ENCODE measurements at places on chromosomes 16 and 17.

DNA sequence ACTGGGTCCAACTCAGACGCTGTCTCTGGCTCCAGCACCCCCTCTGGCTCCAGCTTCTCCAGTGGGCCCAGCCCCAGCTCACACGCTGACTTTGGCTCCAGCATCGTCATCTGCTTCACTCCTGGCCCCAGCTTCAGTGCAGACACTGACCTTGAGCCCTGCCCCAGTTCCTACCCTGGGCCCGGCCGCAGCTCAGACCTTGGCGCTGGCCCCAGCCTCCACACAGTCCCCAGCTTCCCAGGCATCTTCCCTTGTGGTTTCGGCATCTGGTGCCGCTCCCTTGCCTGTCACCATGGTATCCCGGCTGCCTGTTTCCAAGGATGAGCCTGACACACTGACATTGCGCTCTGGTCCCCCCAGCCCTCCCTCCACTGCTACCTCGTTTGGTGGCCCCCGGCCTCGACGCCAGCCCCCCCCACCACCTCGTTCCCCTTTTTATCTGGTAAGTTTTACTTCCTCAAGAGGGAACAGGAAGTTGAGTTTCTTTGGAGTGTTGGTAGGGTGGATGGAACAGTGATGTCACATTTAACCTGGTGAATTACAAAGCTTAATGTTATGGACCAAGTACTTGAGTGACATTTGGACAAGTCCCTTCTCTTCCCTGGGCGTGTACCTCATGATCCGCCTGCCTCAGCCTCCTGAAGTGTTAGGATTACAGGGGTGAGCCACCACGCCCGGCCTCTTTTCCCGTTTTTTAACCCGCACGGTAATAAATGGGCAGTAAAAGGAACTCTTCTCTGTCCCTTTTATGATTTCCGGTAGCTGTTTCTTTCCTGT is 23.4 kb upstream of the PHKG2 start:
- DNase-seq: no peak

GRCh38 chr17:20706751-20707373 is 127.3 kb downstream of the CDRT15L2 start:
- DNase-seq: no peak

GRCh38 chr16:2212362-2213324 is 2.0 kb upstream of the BRICD5 start:
- DNase-seq: no peak

GRCh38 chr17:1713878-1714426 is 3.8 kb upstream of the TLCD2 start:
- DNase-seq: no peak

GRCh38 chr17:35774499-35774898 is 13.8 kb downstream of the C17orf50 start:
- peak; percentile 54 for DNase-seq

- peak; percentile 46 for DNase-seq
These were observed 17.1 kb downstream of the SAP30BP start for GRCh38 chr17:75684249-75684648.

GRCh38 chr16:31489616-31490584 is 7.0 kb downstream of the SLC5A2 start:
- no peak for DNase-seq

GRCh38 chr16:53922067-53922806 is 218.3 kb downstream of the FTO start:
- DNase-seq: no peak

DNA sequence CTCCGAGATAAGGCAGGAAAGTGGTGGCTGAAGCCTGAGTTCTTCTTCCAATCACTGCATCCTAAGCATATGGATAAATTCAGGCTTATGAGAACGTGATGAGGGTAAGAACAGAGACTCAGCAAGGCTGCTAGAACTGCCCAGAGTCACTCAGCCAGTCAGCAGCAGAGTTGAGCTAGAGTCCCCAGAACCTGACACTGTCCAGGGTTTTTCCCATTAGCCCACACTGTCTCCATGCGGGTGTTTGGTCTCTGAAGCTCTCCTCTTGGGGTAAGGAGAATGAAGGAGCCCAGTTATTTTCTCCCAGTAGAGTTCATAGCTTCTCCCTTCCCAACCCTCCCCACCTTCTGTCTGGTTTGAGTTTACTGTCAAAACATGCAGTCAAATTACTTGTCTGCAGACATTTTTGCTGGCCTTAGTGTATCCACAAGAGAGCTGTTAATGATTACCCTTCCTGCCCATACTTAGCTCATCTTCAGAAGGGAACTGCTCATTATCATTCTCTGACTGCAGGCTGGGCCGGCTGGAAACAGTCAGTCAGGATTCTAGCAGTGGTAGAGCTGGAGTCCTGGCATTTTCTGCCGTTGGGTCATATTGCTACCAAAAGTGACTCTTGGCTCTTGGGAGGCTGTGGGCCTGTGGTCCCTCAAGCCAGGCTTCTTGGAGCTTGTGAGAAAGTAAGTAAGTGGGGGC is 460.0 kb downstream of the HS3ST3B1 start:
- DNase-seq: no peak

DNA sequence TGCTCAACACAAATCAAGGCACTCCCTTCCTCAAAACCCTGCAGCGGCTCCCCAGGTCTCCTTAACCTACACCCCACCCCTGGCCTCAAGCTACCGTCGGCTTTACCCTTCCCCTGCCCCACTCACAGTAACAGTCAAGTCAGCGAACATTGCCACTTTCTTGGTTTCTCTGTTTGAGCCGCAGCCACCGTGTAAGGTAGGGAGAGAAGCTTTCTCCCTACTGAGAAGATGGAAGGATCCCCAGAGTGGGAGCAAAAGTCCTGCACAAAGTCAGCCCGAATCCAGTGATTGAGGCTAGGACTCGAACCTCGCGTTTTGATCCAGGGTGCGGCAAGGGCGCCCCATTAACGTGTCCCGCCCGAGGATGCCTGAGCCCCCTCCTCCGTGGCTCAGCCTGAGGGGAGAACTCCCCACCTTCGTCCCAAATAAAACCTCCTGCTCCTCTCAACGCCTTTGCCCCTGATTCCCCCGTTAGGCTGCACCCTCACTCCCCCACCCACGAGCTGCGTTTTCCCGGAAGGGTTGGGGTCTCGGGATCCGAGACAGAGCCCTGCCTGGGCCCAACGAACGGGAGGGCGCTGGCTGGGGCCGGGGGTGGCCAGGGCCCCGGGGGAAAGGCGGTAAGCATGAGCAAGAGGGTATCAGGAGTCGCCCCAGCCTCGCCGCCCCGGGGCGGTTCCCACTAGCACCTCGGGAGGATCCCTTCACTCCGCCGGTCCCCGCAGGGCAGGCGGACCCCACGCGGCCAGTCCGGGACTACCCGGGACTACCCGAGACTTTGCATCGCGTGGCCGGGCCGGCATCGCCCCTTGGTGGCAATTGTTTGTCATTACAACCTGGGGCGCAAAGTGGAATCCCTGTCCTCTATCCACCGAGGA is 9.9 kb upstream of the NAGS start:
- DNase-seq: no peak

GRCh38 chr16:78290872-78291591 is 191.6 kb downstream of the WWOX start:
- DNase-seq: no peak

DNA sequence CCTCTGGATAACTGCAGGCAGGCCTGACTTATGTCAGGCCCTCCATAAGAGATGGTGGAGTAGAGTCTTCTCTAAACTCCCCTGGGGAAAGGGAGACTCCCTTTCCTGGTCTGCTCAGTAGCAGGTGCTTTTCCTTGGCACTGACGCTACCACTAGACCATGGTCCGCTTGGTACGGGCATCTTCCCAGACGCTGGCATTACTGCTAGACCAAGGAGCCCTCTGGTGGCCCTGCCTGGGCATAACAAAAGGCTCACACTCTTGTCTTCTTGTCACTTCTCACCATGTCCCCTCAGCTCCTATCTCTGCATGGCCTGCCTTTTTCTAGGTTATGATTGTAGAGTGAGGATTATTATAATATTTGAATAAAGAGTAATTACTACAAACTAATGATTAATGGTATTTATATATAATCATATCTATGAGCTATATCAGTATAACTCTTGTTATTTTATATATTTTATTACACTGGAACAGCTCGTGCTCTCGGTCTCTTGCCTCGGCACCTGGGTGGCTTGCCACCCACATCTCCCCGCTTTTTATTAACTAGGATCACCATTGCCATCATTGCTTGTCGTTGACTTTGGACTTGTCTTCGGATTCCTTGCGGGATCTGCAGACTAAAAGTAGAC is 59.8 kb upstream of the ARL4D start:
- DNase-seq: no peak

DNA sequence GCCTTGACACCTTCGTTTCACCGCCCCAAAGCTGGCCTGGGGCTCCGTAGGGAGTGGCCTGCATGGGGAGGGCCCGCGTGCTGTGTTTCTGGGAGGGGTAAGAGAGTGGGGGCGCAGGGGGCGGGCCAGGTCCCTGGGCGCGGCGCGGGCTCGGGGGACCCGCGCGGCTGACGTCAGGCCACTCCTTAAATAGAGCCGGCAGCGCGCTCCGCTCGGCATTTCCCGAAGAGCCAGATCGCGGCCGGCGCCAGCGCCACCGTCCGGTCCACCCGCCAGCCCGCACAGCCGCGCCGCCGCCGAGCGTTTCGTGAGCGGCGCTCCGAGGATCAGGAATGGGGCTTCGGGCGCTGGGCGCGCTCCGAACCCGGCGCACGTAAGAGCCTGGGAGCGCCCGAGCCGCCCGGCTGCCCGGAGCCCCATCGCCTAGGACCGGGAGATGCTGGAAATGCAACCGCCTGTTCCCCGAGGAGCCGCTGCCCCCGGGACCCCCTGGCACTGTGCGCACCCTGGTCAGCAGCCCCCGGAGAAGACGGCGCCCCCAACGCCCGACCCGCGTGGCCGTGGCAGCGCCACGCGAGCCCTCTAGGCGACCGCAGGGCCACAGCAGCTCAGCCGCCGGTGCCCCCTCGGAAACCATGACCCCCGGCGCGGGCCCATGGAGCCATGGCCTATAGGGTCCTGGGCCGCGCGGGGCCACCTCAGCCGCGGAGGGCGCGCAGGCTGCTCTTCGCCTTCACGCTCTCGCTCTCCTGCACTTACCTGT is at the start of gene HS3ST2:
TSS of gene HS3ST2 (plus strand) at position 215 of the 763 bp plus-strand sequence. CDS start at position 664, 449 bp downstream.
- no peak for DNase-seq

DNA sequence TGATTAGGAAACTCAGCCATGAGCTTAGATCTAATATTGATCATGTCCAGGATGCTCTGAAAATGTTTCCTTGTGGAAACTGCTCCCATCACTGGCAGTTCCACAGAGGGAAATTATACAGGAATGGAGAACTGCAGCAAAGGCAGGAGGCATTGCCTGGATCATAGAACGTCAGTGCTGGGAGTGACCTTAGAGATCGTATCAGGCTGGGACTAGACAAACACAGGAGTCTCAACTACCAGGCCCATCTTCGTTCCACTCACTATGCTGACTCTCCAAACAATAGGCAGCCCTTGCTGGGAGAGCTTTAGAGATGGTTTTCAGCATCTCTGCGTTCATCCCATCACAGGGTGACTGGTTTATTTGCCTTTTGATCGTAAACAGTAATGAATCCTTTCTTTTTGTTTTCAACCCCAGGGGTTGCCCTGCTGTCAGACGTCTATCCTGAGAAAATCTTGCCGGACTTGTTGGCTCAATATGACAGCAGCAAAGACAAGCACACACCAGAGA is 130.3 kb downstream of the TANGO6 start:
- no peak for DNase-seq

DNA sequence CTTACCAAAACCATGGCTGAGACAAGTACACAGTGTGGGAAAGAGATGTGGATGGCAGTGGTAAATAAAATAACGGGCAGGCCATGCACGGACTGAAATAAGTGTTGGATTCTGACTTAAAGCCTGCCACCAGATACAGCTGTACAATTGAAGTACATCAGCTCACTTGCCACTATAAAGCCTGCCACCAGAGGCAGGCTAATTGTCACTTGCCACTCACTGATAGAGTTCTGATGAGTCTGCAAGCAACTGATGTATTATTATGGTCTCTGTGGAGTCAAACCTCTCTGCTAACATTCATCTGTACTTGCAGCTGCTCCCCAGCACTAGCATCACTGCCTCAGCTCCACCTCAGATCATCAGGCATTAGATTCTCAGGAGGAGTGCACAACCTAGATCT is 93.0 kb downstream of the CYTH1 start:
- no peak for DNase-seq

GRCh38 chr17:74981979-74982662 is 5.3 kb upstream of the CDR2L start:
- no peak for DNase-seq

GRCh38 chr17:35089586-35090296 is 26.2 kb upstream of the RFFL start:
- DNase-seq: no peak

DNA sequence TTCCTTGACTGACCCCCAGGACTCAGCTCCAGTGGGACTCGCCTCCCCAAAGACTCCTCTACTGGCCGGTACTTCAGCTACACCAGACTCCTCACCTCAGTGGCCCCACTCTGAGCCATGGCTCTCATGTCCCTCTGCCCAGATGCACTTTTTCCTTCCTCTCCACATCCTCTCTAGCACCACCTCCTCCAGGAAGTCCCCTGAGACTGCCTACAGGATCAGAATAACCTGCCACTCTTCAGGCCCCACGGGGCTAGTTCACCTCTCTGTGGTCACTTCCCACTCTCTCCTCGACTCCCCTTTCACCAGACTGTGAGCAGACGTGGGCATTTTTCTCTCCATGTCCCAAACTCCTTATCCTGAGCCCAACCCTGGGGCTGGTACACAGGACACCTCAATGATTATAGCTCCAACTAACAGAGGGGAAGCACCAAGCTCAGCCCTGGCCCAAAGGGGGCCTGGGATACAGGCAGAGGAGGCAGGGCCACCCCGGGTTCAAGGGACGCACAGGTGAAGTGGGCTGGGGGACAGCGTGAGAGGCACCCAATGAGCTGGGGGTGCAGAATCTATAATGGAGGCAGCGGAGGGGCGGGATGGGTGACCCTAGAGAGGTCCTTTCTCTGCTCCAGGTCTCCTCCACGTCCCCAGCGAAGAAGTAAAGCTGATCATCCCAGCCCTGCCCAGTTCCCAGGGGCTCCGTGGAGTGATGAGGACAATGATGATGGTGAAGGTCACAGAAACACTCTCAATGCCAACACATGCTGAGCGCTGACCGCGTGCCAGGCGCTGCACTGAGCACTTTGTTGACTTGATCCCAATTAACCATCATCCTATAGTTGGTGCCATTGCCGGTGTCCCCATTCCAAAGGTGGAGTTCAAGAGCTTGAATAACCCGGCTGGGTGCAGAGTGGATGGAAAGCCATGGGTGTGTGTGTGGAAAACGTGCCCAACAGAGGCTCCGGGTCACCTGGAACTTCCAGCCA is 3.9 kb downstream of the TRPV3 start:
- DNase-seq: no peak

- peak; percentile 16 for DNase-seq
These were observed 160.4 kb downstream of the ABCA8 start for GRCh38 chr17:68794636-68795434.

DNA sequence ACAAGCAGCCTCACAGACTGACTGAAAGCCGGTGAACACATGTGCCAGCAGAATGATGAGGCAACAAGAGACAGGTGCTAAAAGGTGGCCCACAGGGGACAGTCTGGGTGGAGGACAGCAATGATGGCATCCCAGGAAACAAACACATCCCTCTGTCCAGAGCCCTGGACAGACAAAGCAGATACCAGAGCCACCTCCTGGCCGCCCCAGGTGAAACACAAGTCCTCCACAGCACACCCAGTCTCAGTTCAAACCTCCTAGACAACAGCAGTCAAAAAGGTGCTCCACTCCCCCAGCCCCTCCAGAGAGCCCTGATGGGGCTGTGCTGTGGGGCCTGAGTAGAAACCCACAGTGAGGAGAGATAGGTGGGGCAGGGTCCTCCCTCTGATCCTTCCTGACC is 20.3 kb upstream of the CDH5 start:
- no peak for DNase-seq

- no peak for DNase-seq
These were observed 18.0 kb upstream of the GAS7 start for GRCh38 chr17:10216213-10216938.
